ENCODE measurements at places on chromosomes 12 and 14. TPM values are rescaled to one million over a fixed set of nuclear protein-coding genes. Genes with fewer than 3 reads are reported as not detected.

SLC38A4 gene
- total RNA-seq = 0.27 TPM

CLEC2A gene
- total RNA-seq = not detected

KRT84 gene
- total RNA-seq = not detected

MYF5 gene
- not detected for total RNA-seq

DPPA3 gene
- not detected for total RNA-seq

SLC8B1 gene
- total RNA-seq = 9.2 TPM

MYH7 gene
- 14,853 TPM for total RNA-seq

SIX4 gene
- 1.5 TPM for total RNA-seq

ATXN3 gene
- total RNA-seq = 15.7 TPM

ZC3H10 gene
- total RNA-seq = 4.9 TPM

TCL1A gene
- not detected for total RNA-seq

All from left ventricle myocardium inferior (tissue), 1 donor.